ENCODE measurements at places on chromosomes 6 and 20.
A peak's percentile ranks its signal among the peaks of the same experiment; 100 is the strongest.

GRCh38 chr6:156507656-156508055 lies 269.5 kb upstream of the ARID1B start:
- DNase-seq, result no peak

GRCh38 chr20:1964659-1965405 lies 29.0 kb downstream of the PDYN start:
- no peak for DNase-seq

DNA sequence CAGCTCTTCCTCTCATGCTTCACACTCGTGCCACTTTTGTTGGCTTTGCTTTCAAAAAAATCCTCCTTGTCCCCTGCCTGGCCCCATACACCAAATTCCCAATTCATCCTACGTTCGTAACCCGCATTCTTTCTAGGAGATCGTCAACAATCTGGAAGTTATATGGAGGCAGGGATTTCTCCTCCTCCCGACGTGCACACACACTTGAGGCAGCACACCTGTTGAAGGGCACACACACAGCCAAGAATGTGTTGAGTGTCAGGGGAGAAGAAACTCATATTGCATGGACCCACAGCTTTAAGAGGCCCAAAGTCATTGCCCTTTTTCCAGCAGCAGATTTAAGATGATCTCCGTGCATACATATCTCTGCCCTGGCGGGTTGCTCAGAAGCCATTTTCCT lies 28.9 kb downstream of the THBS2 start:
- DNase-seq, result no peak

DNA sequence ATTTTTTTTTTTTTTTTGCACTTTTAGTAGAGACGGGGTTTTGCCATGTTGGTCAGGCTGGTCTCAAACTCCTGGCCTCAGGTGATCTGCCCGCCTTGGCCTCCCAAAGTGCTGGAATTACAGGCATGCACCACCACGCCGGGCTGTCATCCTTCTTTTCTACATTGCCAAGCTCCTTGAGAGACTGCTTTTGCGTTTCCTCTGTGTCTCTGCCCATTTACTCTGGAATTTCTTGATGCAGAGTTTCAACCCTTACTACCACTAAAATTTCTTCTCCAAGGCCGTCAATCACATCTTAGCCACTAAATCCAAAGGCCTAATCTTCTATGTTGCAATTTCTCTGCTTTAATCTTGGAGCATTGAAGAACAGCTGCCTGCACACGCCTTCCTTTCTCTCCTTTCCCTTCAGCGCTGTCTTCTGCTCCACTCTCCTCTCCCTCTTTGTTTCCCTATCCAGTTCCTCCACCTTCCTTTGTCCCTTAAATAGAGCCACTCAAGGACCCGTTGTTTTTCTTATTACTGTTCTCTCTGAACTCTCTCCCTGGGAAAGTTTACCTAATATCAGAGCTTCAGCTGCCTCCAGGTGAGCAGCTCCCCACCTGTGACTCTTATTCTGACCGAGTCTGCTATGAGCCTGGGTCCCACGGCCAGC lies 98.8 kb downstream of the SLC35B3 start:
- DNase-seq, result no peak

GRCh38 chr6:733431-734219 lies 40.7 kb upstream of the EXOC2 start:
- DNase-seq, result no peak

GRCh38 chr6:62740596-62740995 lies 454.6 kb upstream of the KHDRBS2 start:
- DNase-seq, result no peak

DNA sequence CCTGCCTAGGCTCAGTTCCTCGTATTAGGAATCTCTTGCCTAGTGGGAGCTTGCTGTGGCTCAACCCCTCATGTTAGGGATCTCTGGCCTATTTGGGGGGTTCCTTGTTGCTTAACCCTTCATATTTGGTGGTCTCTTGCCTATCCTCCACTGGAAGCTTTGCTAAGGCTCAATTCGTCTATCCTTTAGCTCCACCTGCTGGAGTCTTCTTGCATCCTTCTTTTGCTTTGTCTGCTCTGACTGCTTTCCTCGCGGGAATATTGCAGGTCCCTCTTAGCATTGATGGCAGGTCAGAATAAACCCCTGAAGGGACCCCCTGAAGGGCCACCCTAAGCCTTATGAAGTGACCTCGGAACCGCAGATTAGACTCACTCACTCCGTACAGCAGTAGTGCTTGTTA lies 203.0 kb upstream of the TBX18 start:
- no peak for DNase-seq

DNA sequence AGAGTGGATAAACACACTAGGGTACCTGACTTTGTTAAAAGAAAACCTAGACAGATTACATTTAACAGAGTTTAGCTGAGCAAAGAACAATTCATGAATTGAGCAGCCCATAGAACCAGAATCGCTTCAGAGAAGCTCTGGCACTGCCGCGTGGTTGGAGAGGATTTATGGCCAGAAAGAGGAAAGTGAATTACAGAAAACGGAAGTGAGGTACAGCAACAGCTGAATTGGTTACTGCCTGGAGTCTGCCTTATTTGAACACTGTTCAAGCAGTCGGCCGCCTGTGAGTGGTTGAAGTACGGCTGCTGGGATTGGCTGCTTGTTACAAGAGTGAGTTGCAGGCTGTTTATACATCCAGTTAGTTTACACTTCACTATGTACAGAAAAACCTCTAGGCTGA lies 253.8 kb upstream of the CDYL start:
- DNase-seq, result no peak

GRCh38 chr20:38748861-38749149 lies 545 bp downstream of the ACTR5 start:
- DNase-seq, result peak; percentile 69

DNA sequence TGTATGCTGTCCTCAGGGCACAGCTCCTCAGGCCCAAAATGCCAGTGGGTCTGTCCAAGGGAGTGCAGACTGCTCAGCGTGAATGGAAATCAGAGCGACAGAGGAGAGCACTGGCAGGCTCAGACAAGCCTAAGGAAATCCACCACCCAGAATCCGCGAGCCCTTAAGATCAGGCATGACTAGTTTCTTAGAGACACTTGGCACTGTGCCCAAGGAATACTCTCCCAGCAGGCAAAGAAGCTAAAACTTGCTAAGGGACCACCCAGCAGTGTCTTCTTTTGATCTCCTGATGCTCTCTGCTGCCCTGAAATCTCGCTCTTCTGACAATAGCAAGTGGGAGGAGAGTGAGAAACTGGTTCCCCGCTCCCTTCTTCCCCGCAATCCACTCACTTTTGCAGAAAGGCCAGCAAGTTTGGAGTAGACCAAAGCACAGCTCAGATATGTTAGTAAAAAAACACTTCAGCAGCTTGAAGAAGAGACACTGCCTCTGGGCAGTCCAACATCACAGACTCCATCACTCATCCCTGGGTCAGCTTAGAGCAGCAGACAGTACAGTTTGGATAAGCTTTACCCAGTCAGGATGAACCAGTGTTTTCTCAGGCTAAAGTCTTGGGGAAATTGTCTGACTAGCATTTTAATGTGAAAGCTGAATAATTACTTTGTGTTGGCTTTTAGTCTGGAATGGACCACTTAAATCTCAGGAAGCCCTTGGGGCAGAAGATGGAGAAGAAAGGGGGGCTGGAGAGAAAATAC lies 32.4 kb downstream of the TRAF3IP2 start:
- DNase-seq, result no peak

DNA sequence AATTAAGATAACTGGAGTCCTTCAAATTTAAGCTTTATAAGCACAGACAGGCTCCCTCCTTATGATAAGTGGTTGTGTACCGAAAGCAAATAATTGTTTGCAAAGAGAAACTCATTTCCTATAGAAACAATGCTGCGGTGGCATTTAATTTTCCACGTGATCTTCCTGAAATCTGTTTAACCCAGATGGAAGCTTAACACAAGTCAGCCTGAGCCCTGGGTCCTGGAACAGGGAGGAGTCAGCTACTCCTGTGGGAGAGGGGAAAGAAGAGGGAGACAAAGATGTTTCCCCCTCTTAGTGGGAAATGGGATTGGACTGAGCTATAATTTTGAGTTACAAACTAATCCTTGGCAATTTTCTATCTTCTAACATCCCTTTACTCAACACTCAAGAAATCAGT lies 136.5 kb downstream of the ELOVL4 start:
- DNase-seq, result peak; percentile 62

- DNase-seq, result no peak
These were observed 54.6 kb downstream of the RPP21 start for GRCh38 chr6:30399390-30400058.

- no peak for DNase-seq
These were observed 27.2 kb upstream of the SYNJ2 start for GRCh38 chr6:157954150-157955117.

GRCh38 chr20:58137236-58137635 lies 91.2 kb downstream of the ANKRD60 start:
- DNase-seq, result no peak

DNA sequence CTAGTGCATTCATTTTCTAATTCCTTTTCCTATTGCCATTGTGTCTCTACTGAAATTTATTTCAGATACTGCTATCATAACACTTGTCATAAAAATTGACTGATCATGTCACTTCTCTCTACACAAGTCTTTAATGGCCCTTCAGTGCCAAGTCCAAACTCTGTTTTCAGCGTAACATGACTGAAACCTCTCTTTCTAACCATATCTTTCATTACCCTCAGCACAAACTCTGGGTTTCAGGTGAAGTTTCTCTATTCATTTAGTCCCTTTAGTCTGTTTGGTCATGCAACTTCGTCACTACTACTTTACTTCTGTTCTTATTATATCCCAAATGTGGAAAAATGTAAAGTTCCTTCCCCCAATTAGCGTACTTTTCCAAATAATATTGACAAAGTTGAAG lies 234.9 kb downstream of the OGFRL1 start:
- DNase-seq, result no peak

GRCh38 chr20:33391722-33392415 lies 9.4 kb downstream of the CDK5RAP1 start:
- DNase-seq, result no peak

GRCh38 chr6:1240766-1241318 lies 71.1 kb upstream of the FOXQ1 start:
- no peak for DNase-seq

DNA sequence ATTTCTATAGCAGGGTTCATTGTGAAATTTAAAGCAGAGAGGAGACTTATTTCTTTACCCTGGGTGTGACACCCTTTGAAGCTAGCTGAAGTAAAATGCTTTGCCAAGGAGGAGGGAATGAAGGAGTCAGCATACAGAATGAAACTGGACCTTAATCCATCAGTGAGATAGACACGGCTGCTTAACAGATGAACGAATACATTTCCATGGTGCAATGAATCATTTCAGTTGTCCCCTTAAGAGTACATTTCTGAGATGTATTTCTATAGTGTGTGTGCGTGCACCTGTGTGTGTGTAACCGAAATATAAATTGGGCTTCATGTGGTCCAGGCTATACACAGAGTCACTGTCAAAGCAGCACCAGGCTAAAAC lies 73.8 kb upstream of the CD93 start:
- no peak for DNase-seq

All from NCI-H345 (cell line).